NCI-H82 (cell line): ENCODE measurements at places on chromosomes 5 and 9.
A peak's percentile ranks its signal among the peaks of the same experiment; 100 is the strongest.

DNA sequence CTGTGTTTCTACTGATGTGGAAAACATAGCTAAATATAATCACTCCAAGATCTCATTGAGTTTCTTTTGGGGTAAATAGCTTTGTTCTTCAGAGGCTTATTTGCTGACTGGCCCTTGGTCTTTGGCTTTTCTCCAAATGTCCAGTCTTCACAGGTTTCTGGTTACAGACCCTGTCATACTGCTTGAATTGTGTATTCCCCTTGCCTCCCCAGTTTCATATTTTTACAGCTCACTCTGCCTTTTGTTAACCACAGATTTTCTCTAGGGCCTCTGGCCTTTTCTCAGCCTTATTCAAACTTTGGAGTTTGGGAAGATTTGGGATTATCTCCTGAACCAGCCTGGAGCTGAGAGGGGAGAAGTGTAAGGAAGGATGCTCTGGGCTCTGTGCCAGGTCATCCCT is 23.9 kb downstream of the ISOC1 start:
- DNase-seq = peak; percentile 64

- no peak for DNase-seq
These were observed 964.3 kb upstream of the NUDT12 start for GRCh38 chr5:104526866-104527265.

DNA sequence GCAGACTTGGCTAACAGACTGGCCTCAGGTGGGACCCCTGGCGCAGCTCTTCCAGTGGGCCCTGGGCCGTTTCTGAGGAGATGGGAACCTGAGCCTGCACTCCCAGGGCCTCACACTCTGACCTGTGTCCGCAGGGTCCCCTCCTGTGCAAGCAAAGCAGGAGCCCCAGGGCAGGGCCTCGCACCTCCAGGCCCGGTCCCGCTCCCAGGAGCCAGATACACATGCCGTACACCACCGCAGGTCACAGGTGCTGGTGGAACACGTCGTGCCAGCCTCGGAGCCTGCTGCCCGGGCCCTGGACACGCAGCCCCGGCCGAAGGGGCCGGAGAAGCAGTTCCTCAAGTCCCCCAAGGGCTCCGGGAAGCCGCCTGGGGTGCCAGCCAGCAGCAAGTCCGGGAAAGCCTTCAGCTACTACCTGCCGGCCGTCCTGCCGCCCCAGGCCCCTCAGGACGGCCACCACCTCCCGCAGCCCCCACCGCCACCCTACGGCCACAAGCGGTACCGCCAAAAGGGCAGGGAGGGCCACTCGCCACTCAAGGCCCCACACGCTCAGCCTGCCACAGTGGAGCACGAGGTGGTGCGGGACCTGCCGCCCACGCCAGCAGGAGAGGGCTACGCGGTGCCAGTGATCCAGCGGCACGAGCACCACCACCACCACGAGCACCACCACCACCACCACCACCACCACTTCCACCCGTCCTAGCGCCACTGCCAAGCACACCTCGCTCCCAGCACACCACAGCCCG is 29.2 kb downstream of the NKD2 start:
- DNase-seq = no peak

DNA sequence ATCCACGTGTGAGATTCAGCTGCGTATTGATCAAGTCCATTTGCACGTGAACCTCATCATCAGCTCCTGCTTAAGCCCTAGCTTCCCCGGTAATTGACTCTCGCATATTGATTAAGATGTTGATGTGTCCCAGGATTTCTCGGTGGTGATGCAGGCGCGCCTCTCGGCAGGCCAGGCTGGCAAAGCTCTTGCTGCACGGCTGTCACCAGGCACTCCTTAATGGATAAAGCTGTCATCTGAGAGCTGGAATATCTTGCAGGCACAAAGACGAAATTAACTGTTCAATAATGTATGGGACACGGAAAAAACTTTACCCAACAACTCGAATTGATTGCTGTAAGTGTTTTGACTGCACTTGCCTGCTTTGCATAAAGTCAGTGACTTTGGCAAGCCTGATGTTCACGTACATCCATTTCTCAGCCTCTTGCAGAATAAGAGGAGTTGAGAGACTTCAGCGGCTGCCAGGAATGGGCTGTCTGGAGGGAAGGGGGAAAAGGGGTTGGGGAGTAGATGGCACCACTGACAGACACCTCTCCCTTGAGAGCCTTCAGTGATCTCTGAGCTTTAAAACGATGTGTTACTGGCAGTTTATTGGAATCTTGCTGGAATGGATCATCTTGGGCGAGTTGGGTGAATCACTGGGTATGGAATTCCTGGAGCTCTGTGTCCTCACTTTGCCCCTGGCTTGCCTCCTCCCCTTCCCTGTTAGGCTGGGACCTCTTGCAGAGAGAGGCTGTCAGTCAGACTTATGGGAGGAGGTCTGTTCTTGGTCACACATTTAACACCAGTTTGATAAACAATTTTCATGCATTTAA is 650.3 kb downstream of the CCDC171 start:
- DNase-seq = no peak

- no peak for DNase-seq
These were observed 64.5 kb downstream of the PTPRD start for GRCh38 chr9:10548348-10548747.

GRCh38 chr5:41863871-41864486 is 6.2 kb downstream of the OXCT1 start:
- DNase-seq = no peak

- no peak for DNase-seq
These were observed 37.8 kb upstream of the TAS2R1 start for GRCh38 chr5:9667906-9668305.

DNA sequence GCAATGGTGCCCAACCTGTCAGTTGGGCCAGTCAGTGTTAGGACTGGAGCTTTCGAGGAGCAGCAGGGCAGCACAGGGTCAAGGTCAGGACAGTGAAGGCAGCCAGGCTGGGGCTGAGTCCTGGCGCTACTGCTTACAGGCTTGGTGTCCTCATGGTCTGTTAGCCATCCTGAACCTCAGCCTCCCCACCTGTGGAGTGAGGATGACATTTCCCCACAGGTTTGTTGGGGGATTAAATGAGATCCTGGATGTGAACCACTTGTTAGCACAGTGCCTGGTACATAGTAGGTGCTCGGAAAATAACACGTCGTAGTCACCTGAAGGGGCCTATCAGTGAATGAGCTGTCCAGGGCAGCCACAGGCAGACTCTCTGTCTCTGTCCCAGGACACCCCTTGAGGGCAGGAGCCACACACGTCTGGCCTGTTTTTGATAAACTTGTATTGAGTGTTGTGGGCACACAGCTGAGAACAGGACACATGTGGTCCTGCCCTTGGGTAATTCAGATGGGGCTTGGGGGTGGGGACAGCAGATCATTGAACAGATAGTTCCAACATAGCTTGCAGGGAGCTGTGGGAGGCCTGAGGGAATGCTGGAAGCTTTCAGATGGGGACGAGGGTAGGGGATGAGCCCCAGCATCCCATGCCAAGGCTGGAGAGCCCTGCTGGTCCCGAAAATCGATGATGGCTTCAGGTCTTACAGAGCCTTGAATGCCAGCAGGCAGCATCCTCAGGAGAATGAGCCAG is 69.3 kb downstream of the AMBP start:
- DNase-seq = no peak

DNA sequence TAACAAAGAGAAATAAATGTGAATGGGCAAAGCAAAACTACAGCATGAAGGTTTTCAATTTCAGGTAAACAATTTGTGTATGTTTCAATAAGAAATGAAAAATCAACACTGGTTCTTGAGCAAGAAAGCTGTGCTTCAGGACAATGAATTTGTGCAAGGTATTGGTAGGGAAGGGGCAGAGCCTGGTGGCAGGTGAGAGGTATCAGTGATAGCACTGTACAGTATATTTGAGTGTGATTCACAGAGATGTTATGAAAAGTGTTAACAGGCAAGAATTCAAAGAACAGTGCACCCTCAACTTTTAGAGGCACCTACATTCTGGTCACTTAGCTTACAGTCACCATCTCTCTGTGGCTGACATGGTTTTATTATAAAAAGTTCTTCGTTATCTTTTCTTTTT is 25.7 kb downstream of the PLPP1 start:
- no peak for DNase-seq

- DNase-seq = peak; percentile 89
These were observed 1.1 kb upstream of the SSBP2 start for GRCh38 chr5:81751836-81752643.

GRCh38 chr5:80268916-80269315 is 13.1 kb upstream of the SERINC5 start:
- no peak for DNase-seq

GRCh38 chr9:131146186-131146585 is 20.8 kb downstream of the NUP214 start:
- DNase-seq = no peak

DNA sequence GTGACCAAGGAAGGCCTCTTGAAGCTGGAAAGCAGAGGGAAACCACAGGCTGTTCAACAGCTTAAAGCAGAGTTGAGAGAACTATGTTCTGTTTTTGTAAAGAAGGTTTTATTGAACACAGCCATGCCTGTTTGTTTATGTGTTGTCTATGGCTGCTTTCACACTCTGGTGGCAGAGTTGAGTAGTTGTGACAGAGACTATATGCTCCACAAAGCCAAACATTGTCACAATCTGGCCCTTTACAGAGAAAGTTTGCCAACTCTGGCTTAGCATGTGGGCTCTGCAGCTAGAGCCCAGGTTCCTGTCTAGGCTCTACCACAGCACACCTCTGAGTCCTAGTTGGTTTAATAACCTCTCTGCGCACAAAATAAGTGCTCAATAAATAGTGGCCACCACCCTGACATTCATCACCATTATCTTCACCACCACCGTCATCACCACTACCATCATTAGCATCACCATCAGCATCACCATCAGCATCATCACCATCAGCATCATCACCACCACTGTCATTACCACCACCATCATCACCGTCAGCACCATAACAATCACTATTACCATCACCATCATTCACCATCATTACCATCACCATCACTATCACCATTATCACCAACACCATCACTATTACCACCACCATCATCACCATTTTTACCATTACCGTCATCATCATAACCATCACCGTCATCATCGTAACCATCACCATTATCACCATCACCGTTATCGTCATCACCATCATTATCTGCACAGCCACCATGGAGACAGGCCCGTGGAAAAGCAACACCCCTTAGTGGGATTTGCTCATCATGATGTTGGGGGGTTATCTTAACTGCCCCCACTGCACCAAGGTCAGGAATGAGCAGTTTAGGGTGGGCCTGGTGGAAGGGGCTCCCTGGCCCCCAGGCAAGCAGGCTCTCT is 18.3 kb downstream of the AKNA start:
- DNase-seq = no peak

GRCh38 chr9:28073270-28073669 is 500.0 kb upstream of the C9orf72 start:
- peak; percentile 82 for DNase-seq

- no peak for DNase-seq
These were observed 8.4 kb upstream of the SLC2A6 start for GRCh38 chr9:133487331-133487725.

DNA sequence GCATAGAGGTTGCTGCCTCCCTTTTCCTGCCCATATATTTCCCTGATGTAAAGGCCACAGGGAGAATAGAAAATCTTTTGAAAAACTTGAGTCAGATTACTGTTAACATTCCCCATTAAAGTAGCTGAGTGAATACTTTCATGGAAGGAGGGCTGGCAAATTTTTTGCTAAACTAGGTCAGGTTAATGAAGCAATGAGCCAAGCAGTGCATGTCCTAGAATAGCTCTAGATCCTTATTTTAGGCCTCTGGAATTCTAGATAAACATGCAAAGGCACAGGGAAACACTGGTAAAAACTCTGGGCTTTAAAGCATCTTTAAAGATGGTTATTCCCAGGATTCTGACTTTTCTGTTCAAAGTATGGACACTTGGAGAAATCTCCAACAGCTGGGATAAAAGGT is 27.9 kb downstream of the TTC1 start:
- DNase-seq = no peak

GRCh38 chr5:136242611-136243010 is 49.6 kb upstream of the SMIM32 start:
- DNase-seq = peak; percentile 93

- no peak for DNase-seq
These were observed 193.4 kb upstream of the TUT7 start for GRCh38 chr9:86547571-86547970.

- no peak for DNase-seq
These were observed 184.5 kb upstream of the PTGER4 start for GRCh38 chr5:40495237-40495635.

DNA sequence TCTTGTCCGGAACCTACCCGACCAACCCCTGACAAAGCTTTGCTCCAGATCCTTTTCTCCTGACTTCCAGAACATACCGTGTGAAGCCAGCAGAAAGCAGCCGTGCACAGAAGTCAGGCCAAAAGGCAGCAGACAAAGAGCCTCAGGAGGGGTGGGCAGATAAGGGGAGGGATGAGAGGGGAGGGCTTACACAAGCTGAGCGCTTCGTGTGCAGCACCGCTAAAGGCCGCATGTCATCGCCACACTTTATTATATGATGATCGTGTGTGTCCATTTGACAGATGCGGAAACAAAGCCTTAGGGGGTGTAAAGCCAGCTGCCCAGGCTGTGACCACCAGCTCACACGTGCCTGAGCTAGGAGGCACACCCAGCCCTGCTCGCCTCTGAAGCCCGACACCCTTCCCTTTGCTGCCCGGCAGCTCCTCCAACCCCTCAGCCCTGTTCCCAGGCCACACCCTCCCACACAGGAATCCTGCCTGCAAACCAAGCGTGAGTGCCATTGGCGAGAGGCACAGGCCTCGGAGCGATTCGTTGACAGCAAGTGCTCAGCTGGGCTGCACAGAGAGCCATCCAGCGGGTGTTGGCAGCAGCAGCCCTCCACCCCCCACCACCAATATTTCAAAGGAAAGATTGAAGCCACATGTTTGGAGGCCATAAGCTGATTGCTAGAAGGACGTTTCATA is 170.5 kb upstream of the SMIM23 start:
- peak; percentile 3 for DNase-seq

GRCh38 chr5:82540301-82540700 is 262.1 kb upstream of the RPS23 start:
- no peak for DNase-seq

GRCh38 chr5:76971511-76971910 is 18.7 kb downstream of the CRHBP start:
- peak; percentile 81 for DNase-seq

- no peak for DNase-seq
These were observed 3.1 kb downstream of the MRPS2 start for GRCh38 chr9:135503371-135504261.
